ENCODE measurements at places on chromosomes 12 and 14.

GRCh38 chr12:127381681-127382080 lies 885.3 kb upstream of the TMEM132C start:
- DNase-seq: no peak

GRCh38 chr12:85814071-85814470 lies 22.1 kb downstream of the RASSF9 start:
- no peak for DNase-seq

DNA sequence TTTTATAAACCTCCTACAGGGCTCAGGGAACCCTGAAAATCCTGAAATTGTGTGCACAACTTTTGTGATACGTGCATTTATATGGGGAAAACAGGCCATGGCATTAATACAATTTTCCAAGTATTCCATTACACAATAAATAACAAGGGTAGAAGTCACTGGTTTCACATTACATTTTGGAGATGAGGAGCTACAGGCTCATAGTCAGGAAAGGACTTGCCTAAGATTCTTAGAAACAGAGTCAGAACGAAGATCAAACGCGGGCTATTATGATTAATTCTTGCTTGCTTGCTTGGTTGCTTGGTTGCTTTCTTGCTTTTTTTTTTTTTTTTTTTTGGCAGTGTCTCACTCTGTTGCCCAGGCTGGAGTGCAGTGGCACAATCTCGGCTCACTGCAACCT lies 16.7 kb downstream of the NOS1 start:
- no peak for DNase-seq

- DNase-seq: no peak
Measured at GRCh38 chr14:68384881-68385280, 408.0 kb downstream of the ZFP36L1 start.

DNA sequence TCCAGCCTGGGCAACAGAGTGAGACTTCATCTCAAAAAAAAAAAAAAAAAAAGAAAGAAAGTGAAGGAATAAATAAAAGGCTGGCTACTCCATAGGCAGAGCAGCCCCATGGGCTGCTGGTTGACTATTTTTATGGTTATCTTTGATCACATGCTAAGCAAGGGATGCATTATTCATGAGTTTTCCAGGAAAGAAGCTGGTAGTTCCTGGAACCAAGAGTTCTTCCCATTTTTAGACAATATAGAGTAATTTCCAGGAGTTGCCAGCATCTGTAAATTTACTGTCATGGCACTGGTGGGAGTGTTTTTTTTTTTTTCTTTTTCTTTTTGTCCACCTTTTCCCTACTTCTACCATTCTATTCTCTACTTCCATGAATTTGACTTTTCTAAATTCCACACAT lies 24.2 kb downstream of the FGD4 start:
- no peak for DNase-seq

DNA sequence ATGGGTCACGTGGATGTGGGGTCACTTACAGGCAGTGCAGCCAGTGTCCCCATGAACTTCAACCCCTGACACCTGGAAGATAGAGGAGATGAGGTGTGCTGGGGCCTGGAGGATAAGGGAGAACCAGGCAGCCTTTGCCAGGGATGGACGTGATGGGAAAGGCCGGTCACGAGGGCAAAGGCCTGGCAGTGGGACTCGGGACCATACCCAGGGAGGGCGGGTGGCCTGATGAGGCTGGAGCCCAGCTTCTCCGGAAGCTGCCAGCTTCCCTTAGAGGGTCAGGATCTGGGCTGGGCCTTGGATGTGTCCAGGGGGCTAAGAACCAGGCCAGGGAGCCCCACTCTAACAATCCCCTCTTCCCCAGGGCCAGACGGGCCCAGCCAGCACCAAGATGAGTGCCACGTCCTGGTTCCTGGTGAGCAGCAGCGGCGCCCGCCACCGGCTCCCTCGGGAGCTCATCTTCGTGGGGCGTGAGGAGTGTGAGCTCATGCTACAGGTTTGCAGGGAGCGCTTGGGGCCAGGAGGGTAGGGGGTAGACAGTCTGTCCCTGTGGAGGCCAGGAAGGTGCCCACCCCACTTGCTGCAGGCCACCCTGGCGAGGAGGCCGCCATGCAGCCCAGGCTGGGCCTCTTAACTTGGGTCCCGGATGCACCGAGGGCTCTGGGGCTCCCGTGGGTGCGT lies 3.1 kb downstream of the CEP170B start:
- no peak for DNase-seq

DNA sequence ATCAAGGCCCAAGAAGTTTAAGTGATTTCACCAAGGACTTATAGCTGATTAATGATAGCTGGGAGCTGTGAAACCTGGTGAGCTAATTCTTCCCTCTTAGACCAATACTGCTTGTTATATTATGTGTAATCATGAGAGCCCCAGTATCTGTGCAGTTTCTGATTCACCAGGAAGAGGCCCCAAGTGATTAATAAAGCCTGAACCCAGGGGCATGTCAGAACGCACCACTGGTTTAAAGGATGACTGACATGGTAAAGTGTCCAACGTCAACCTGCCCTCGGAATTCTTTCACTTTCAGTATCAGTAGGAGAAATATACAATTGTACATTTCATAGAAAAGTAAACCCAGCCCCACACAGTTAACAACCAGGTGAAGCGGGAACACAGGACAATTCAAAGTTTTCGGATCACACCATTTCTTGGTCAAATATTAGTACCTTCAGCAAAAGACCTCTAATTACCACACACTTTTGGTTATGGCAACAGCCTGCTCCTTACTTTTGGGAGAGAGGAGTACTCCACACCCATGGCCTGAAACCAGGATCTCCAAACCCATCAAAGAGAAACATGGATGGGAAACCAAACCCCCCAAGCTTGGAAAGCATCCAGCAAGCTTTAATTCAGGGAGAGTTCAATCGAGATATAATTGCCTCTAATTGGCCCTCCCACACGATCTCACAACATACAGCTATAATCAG lies 28.5 kb downstream of the TMCC3 start:
- DNase-seq: no peak

DNA sequence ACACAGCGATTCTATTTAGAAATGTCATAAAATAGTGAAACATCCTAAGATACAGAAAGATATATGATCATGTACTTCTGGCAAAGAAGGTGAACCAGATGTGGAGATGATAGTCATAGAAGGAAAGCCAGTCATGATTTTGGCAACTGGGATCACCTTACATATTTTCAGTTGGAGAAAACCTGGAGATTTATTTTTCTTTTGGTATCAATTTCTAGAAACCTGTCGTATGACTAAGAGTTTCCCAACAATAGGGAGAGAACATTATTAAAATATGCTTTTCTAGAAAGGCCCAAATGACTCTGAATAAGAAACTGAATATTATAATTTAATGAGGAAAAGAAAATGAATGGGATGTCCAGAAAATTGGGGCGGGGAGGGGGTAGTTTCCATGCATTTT lies 396.4 kb downstream of the ZFP36L1 start:
- DNase-seq: no peak

DNA sequence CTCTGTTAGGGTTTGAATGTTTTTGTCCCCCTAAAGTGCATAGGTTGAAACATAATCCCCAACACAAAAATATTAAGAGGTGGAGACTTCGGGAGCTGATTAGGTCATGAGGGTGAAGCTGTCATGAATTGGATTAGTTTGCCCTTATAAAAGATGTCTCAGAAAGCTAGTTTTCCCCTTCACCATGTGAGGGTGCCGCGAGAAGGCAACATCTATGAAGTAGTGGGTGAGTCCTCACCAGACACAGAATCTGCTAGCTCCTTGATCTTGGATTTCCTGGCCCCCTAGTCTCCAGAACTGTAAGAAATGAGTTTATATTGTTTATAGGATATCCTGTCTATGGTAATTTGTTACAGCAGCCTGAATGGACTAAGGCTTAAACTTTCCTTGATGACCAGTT lies 301.5 kb upstream of the ATP2B1 start:
- DNase-seq: no peak

DNA sequence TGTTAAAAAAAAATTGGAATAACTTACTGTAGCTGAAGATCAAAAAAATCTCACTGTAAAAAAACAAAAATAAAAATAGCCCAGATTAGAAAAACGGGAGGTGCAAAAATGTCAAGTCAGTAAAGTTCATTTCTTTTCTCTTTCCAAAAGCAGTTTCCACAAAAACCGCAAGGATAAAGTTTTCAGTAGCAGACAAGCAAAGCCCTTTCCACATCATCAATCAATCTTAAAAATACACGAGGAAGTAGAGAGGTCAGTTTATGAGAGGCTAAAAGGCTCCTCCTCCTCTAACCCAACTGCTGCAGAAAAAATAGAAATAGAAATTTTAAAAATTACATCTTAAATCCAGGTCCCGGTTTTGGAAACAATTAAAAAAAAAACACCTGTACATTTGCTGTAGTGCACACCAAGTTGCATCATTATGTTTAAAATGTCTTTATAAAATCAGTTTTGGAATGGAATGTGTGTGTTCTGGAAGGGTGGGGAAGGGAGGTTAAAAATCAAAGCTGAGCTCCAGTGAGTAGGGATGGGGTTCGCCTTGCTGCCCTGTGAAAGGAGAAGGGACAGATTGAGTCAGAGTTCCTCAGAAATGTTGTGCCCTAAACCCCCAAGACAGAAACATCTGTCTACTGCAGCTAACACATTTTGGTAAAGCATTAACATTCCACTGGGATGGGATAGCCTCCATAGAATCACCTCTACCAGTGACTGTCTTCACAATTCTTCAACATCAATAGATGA lies 5.8 kb downstream of the HNRNPC start:
- no peak for DNase-seq

DNA sequence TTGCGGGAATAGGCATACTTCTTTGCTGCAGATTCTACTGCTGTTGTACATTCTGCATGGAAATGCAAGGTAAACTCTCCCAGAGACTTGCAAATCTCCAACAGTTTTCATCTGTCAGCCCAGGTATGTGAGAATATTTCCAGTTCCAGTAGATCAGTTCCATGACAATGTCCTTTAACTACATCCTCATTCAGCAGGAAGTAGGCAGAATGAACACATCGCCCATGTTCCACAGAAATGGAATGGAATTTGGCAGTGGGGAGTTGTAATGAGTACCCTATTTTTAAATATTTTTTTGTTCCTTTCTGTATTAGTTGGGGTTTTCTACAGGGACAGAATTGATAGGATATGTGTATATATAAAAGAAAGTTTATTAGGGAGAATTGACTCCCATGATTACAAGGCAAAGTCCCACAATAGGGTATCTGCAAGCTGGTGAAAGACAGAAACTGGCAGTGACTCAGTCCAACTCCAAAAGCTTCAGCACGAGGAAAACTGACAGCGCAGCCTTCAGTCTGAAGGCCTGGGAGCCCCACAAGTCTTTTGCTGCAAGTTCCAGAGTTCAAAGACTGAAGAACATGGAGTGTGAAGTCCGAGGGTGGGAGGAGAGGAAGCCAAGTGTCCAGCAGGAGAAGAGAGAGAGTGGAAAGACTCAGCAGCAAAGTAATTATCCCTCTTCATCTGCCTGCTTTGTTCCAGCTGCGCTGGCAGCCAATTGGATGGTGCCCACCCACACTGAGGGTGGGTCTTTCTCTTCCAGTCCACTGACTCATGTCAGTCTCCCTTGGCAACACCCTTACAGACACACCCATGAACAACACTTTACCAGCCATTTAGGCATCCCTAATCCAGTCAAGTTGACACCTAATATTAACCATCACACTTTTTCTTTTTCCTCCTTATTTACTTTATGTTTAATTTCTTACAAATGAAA lies 110.4 kb upstream of the SCAF11 start:
- DNase-seq: no peak

DNA sequence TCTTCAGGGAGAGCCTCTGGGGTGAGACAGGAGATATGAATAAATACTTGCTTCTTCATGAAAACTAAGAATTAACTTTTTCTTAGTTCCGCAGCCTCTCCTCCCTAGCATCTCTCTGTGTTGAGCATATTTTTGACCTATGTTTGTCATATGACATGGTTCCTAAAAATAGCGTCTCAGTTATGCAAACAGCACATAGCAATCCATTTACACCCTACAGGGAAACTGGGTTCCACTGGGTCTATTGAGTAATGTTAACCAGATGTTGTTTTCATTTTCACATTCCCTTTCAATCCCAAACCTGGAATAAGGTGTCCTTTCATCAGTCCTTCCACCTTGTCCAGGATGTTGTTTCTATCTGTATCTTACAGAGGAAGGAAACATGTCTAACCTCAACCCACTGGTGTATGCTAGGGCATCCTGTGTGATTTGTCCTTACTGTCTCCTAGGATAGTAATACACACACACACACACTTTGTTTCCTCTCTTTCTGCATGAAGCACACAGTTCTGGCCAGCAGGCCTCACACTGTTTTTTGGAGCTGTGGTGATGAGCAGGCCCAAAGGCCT lies 1543.5 kb downstream of the AACS start:
- no peak for DNase-seq

DNA sequence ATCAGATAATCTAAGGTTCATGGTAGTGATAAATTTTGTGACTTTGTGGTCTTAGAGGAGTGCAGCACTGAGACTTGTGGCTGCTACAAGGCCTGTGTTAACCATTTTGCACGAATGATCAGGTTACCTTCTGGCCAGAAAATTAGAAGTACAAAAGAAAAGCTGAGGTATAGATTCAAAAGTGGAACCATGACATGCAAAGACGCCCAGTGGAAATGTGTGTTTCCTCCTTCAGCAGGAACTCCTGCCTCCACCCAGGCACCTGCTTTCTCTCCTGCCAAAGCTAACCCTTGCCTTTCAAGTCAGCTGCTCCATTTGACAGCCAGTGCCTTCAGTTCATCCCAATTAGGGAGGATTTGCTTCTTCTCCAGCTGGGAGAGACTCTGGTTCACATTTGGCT lies 10.1 kb downstream of the PDE6H start:
- no peak for DNase-seq

All from vagina (tissue), 2 donors.